ENCODE measurements at places on chromosomes 6 and 20. TPM values are rescaled to one million over a fixed set of nuclear protein-coding genes. Genes with fewer than 3 reads are reported as not detected.
A peak's percentile ranks its signal among the peaks of the same experiment; 100 is the strongest.

KIF25 gene
- not detected for total RNA-seq

LY86 gene
- not detected for total RNA-seq

PXT1 gene
- not detected for total RNA-seq

DNA sequence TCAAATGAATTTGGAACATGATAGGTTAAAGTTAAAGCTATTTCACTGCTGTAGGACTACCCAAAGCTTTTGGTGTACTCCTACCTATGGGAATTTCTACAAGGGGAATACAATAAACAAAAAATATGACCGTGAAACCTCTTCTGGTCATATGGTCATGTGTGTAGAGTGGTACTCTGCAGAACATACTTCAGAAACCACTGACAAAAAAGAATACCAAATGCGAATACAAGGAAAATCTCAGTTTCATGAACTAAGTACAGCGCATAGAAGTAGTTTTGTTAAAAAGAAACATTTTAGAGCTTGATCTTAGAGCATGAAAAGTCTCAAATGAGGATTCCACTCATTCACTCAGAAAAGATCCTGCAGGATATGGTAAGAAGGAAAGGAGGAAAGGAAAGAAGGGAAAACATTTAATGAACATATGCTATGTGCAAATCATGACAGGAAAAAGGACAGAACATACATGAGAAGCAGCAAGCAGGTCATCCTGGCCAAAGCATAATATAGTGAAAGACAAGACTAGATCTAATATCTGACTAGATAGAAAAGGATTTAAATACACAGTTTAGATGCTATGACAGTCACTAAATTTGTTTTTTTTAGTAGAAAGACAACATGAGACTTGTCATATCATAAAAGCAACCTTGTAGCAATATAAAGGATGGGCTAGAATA lies 36.5 kb downstream of the SNX14 start:
- H3K4me3 ChIP-seq = no peak overlapping the region
- H3K27me3 ChIP-seq = no peaks in the 10 kb centered on the region
- H3K36me3 ChIP-seq = peaks cover 16% of the 10 kb centered on the region
- DNase-seq = no peak

GRCh38 chr20:6468423-6469116 lies 298.9 kb upstream of the BMP2 start:
- no peak overlapping the region for H3K27ac ChIP-seq
- no peaks in the 10 kb centered on the region for H3K27me3 ChIP-seq
- no peaks in the 10 kb centered on the region for H3K4me1 ChIP-seq
- H3K4me3 ChIP-seq = no peak overlapping the region
- no peak for DNase-seq

GRCh38 chr20:42949950-42950349 lies 239.8 kb downstream of the PTPRT start:
- no peak overlapping the region for H3K4me3 ChIP-seq
- H3K27me3 ChIP-seq = no peaks in the 10 kb centered on the region
- peaks cover 51% of the 10 kb centered on the region for H3K4me1 ChIP-seq
- DNase-seq = no peak
- peak overlapping the region; percentile 88 for H3K27ac ChIP-seq

- no peak for DNase-seq
- H3K27ac ChIP-seq = no peak overlapping the region
- H3K4me1 ChIP-seq = no peaks in the 10 kb centered on the region
- H3K27me3 ChIP-seq = no peaks in the 10 kb centered on the region
Observed at GRCh38 chr6:39577446-39578165, 147.6 kb downstream of the KIF6 start.

DNA sequence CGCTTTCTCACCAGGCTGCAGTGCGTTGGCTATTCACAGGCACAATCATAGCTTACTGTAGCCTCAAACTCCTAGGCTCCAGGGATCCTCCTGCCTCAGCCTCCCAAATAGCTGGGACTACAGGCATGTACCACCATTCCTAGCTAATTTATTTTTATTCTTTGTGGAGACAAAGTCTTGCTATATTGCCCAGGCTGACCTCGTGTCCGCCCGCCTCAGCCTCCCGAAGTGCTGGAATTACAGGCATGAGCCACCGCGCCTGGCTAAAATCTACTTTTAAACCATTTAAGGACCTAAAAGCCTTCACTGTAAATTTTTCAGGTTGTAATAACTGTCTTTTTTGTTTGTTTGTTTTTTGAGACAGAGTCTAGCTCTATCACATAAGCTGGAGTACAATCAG lies 15.2 kb downstream of the SAMHD1 start:
- no peak overlapping the region for H3K4me3 ChIP-seq
- H3K36me3 ChIP-seq = no peaks in the 10 kb centered on the region
- peaks cover 10% of the 10 kb centered on the region for H3K4me1 ChIP-seq
- no peaks in the 10 kb centered on the region for H3K27me3 ChIP-seq
- DNase-seq = no peak
